ENCODE measurements at places on chromosomes 12 and 14.
A peak's percentile ranks its signal among the peaks of the same experiment; 100 is the strongest.

DNA sequence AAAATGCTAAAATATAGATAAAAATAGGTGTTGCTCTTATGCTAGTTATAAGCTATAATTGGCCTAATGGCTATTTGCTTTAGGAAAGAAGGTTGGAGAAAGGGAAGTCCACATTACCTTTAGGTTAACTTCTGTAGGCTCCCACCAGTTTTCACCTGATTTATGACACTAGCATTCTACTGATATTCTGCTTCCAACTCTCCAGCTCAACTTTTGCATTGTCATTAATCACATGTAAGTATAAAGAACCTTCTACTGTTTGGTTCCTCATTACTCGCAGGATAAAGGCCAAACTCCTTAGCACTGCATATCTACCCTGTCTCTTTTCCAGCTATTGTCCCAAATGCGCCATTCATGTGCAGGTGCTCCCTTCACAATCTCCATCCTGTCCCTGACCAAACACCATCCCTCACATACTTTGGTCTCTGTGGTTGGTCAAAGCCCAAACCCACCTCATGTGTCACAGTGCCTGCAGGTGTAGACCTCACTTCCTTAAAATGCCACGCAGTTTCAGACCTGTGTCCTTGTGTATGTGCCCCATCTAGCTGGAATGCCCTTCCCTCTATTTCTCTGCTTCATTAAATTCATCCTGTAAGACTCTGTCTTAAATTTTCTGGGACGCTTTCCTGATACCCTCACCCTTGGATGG lies 3.3 kb downstream of the DDHD1 start:
- no peak for DNase-seq

- peak; percentile 27 for DNase-seq
Observed at GRCh38 chr12:122874081-122874480, 21.8 kb downstream of the VPS37B start.

- no peak for DNase-seq
Observed at GRCh38 chr12:118537481-118537917, 161.1 kb downstream of the SUDS3 start.

DNA sequence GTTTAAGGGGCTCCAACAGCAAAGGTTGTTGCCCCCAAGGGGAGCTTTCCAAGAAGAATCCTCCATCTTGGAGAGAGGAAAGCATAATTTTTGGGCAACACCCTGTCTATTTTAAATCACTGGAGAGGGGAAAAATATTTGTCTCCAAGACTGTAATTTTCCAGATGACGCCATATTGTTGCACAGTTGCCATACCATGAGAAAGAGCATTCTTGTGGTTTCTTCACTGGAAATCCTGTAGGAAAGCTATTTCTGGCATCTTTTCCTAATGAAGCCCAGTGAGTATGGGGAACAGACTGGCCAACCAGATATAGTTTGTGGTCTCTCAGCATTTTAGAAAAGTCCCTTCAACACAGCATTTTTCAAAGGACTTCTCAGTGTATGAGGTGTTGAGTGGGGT lies 88.1 kb upstream of the MANSC4 start:
- DNase-seq: no peak

GRCh38 chr14:100670753-100671049 lies 56.0 kb upstream of the DLK1 start:
- DNase-seq: no peak

- DNase-seq: no peak
Observed at GRCh38 chr14:101477648-101478047, 83.6 kb upstream of the DIO3 start.

DNA sequence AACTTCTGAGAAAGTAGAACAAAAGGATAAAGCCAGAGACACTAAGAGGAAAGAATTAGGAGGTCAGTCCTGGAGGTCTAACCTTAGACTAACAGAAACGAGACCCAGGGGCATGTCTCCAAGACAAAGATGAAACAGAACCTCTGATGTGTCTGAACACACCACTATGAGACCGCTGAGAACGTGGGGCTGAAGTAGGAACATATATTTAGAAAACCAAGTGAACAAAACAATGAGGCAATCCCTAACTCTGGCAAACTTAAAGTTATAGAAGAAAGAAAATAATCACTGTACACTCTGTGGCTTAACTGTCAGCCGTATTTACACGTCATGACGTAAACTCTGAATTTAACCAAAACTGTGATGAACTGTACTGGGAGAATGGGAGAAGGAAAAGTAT lies 17.9 kb downstream of the KCTD10 start:
- DNase-seq: no peak

DNA sequence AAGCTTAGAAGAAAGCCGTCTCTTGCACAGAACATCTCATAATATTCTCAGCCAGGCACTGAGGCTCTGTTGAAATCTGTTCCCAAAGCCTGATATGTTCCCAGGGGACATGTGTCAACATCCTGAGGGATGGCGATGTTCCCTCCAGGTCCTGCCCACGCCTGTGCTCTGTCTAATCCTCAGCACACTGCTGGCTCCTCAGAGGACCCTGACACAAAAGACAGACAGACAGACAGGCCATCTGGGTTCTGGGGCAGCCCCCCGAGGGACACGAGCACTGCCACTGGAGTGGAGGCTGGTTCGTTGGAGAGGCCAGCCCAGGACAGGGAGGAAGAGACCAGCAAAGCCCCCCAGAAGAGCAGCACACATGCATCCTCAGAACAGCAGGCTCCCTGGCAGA lies 27.8 kb downstream of the CHGA start:
- DNase-seq: no peak

GRCh38 chr14:85565862-85566296 lies 35.9 kb downstream of the FLRT2 start:
- DNase-seq: no peak

GRCh38 chr12:50243507-50243906 lies 39.8 kb downstream of the LIMA1 start:
- no peak for DNase-seq

DNA sequence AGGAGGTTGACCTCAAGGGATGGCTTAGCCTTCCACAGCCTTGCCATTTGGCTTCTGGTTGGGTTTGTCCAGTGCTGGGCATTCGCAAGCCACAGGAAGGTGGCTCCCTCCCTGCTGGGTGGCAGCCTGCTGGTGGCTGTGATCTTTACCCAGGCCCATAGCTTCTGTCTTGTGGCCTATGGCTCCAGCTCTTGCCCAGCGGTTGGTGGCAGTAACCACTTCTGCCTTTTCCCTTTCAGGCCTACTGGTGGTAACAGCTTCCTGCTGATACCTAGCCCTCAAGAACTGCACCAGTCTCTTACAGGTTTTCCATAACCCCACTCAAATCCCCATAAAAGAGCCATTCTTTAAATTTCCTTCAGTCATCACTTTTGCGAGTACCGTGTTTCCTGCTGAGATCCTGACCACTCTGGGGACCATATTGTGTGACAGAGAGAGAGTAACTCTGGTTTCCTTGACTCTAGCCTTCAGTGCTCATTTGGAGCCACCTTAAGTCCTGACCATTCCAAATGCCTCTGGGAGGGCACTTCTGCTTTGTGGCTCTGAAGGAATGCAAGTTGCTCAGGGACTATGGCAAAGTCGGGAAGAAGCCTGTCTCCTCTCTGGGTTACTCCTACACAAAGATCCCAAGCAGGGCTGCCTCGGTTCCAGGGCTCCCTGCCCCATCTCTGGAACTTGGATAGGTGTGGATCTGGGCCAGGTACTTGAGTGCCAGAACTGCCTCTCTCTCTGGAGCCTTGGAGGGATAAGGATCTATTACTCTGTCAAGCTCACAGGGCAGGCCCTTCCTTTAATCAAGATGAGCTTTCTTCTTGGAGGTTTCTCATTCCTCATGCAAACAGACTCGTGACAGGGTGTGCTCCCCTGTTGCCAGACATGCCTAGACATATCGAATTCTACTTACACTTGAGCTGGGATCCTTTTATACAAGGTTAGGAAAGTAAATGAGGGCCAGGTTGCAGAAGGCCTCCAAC lies 2.9 kb upstream of the NYNRIN start:
- no peak for DNase-seq

GRCh38 chr14:59582161-59582560 lies 5.5 kb upstream of the CCDC175 start:
- no peak for DNase-seq

GRCh38 chr12:52848661-52849255 lies at the start of gene KRT78:
KRT78 (minus strand) TSS chr12:52848994; CDS start chr12:52848930, 64 bp downstream.
- DNase-seq: no peak

All from CD4-positive, alpha-beta T cell treated with Interleukin-15 for 1 hour (primary cell).